ENCODE measurements at places on chromosomes 2 and 18. TPM values are rescaled to one million over a fixed set of nuclear protein-coding genes. Genes with fewer than 3 reads are reported as not detected.

SLC4A5 gene
- total RNA-seq, result 1.2 TPM

HRH4 gene
- total RNA-seq, result not detected

GKN2 gene
- total RNA-seq, result not detected

L3MBTL4 gene
- 2.0 TPM for total RNA-seq
